ENCODE measurements at places on chromosomes 5 and 9.

DNA sequence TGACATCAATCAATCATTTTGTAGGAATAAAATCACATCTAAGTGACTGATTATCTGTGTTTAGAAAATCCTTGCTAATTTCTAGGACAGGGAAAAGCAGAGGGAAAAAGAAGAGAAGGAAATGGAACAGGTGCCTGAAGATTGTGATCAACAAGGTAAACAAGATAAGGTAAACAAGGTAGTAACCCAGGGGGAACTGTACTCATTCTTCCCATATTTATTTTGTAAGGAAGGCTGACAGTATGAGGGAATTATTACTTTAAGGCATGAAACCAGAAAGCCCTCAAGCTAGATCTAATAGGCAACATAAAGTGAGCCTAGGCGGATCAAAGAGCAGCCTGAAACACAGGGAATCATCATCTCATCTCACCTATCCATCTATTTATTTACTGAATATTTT is 231.1 kb downstream of the MLLT3 start:
- peak; percentile 58 for DNase-seq

DNA sequence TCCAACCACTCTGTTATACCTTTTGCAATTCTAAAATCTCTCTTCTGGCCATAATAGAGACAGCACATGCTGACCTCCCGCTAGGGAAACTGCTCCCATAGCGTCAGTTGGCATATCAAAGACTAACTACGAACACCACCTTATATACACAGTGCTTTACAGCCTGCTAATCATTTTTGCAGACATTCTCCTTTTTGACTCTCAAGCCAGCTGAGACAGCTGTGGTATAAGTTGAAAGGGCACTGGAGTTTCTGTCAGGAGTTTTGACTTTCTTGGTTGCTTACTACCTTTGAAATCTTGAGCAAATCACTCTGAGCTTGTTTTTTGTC is 160.2 kb upstream of the TBCA start:
- DNase-seq, result no peak

GRCh38 chr5:140857987-140858240 is 2.2 kb downstream of the PCDHA10 start:
- no peak for DNase-seq

DNA sequence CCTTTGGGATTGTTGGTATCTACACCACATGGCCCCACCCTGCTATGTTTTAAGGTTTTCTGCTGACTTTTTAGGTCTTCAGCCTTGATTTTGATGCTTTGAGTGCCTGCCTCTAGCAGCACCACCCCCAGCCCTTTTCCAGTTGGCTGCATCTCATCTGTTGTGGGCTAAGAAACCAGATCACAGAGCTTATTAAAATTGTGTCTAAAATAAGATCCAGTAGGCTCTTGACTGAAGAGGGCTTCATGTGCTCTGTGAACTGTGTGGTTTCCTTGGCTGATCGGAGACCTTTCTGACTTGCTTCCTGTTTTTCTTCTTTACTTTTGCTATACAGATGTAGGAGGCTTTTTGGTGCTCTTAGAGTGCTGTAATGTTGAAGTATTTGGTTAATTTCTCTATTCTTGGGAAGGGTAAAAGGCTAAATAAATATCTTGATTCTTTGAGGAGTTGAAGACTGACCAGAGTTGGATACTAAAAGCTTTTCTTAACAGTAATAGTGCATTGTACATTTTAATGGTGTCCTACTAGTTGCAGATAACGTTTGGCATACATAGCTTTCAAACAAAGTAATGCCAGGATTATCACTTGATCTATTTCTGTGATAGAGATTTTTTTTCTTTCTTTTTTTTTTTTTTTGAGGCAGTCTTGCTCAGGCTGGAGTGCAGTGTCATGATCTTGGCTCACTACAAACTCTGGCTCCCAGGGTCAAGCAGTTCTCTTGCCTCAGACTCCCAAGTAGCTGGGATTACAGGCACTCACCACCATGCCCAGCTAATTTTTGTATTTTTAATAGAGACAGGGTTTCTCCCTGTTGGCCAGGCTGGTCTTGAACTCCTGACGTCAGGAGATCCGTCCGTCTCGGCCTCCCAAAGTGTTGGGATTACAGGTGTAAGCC is 4.5 kb downstream of the UBE2D2 start:
- DNase-seq, result no peak

GRCh38 chr5:68953875-68954617 is 139.8 kb upstream of the SLC30A5 start:
- peak; percentile 34 for DNase-seq

GRCh38 chr5:119445544-119445943 is 6.8 kb upstream of the HSD17B4 start:
- DNase-seq, result peak; percentile 8

DNA sequence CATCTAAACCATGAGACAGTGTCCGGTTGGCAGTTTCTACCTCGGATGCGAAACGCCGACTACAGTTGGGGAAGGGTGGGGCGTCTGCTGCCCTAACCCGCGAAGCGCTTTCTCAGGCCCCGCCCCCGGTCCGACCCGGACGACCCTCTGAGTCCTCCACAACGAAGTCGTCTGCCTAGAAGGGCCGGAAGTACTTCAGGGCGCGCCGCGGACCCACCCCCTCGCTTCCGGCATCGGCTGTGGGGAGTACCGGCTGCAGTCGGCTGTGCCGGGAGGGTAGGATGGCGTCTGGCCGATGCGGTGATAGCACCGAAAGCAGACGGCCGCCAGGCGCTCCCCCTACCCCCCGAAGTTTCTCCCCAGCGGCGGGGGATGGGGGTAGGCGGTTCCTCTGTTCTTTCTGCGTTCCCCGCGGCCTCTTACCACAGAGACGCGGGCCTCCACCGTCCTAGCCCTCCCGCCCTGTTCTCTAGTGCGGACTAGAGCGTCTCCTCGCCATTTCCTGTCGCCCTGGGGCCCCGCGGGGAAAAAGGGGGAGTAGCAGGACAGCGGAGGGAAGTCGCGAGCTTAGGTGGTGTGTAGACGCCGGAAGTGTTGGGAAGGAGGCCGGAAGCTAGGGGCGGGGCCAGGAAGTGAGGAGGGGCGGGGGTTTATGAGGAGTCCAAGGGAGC is at the start of gene TRIM41:
TSS of gene TRIM41 (plus strand) at position 224 of the 671 bp plus-strand sequence. CDS start 719 bp downstream, outside the sequence.
- no peak for DNase-seq

- DNase-seq, result peak; percentile 80
These were observed 148.6 kb downstream of the CDH9 start for GRCh38 chr5:26889815-26890214.

- no peak for DNase-seq
These were observed 424.6 kb downstream of the GADD45G start for GRCh38 chr9:90029386-90029785.

DNA sequence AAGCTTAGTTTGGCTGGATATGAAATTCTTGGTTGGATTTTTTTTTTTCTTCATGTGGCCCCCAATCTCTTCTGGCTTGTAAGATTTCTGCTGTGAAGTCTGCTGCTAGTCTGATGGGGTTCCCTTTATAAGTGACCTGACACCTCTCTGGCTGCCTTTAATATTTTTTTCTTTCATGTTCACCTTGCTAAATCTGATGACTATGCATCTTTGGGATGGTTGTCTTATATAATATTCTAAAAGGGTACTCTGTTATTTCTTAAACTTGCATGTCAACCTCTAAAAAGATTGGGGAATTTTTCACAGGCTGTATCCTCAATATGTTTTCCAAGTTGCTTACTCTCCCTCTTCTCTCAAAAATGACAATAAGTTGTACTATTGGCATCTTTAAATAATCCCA is 500.0 kb downstream of the CAAP1 start:
- no peak for DNase-seq

DNA sequence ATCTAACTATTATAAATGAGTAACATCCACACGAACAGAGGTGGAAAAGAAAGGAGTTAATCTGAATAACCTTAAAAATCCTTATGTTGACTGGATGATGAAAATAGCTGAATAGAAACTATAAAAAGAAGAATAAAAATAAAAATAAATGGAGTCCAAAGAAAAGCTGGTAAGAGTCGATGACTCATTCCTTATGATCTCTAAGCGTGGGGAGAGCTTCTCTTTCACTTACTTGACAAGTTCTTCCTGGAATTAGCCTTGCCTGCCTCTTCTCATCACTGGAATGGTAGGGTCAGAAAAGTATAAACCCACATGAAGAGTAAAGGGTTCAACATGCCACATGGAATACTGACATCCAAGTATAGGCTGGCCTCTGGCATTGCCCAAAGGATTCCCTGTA is 477.0 kb upstream of the RGMB start:
- no peak for DNase-seq

- peak; percentile 68 for DNase-seq
These were observed 47.3 kb downstream of the TRIO start for GRCh38 chr5:14190194-14191164.

DNA sequence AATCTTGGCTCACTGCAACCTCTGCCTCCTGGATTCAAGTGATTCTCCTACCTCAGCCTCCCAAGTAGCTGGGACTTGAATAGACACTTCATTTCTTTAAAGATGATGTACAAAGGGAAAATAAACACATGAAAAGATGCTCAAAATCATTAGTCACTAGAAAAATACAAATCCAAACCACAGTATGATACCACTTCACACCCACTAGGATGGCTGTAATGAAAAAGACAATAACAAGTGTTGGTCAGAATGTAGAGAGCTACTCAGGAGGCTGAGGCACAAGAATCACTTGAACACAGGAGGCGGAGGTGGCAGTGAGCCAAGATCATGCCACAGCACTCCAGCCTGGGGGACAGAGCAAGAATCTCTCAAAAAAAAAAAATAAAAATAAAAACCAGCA is 13.0 kb downstream of the F2RL2 start:
- no peak for DNase-seq

DNA sequence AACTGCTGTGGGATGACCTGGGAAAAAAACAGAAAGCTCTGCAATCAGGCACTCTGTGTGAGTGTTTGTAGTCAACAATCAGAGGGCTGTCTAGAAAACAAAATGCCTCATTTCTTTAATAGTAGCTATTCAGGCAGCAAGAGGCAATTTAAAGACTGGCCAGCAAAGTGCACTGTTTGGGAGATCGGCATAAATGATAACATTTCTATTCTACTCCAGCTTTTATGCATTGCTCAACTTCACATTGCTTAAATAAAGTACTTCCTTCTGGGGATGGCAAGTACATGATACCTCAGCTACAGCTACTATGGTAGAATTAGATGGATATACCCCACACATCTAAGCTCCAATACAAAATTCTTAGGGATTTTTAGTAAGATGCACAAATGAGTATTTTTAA is 193.1 kb downstream of the DCP2 start:
- peak; percentile 31 for DNase-seq

DNA sequence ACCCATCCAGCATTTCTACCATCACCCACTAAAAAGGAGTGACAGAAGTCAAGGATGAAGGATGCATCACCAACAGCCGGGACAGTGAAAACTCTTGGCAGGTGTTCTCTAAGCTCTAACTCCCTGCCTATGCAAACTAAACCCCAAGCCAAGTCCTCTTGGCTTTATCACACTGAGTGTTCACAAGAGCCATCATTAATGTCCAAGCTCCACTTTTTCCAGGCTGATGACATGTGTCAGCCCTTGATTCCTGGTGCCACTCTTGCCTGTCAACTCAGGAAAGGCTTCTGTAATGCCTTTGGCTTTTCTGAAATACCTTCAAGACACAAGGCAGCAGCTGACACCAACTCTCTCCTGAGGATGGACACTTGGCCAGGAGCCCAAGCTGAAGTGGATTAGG is 86.9 kb downstream of the NR6A1 start:
- no peak for DNase-seq

DNA sequence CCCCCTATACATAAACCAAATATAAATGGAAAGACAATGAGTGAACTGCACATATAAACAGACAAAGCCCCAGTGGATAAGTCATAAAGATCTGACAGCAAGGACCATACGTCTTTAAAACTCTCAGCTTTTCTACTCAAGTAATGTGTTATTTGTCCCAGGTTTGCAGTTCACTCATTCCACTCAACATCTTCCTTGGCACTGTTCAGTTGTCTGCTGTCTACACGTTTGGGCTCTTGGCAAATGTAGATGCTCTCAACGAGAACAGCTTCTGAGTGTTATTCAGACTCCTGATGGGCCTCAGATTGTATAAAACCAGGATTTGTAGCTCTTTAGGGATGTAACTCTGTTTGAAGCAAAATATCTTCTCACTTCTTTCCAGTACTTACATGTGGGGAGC is 198.2 kb upstream of the SEMA6A start:
- DNase-seq, result no peak

DNA sequence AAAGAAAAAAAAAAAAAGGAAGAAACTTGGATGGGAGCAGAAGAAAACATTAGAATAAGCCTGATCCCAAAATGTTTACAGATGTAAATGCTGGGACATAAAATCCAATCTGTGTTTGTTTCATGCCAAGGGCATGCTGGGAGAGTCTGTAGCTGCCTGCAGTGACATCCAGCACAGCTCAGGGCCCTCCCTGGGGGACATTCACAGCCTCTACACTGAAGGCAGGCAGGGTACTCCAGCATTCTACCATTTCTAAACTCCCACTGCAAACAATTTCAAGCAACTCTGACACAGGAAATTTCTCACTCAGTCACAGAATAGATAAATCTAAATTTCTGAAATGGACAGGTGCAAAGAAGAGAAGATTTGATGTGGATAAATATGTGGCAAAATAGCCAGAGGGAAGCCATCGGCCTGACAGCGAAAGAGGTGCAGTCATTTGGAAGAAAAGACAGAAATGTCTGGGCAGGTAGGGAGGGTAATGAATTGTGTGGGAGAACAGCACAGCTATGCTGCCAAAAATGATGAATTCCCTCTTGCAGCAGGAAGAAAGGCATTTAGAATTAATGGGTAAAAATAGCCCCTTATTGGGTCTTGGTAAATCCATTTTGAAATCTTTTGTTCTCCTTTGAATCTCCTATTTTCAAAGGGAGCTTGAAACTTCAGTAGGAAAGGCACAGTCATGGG is 199.4 kb downstream of the MED10 start:
- DNase-seq, result no peak

GRCh38 chr9:5922192-5922591 is 31.5 kb downstream of the MLANA start:
- no peak for DNase-seq

DNA sequence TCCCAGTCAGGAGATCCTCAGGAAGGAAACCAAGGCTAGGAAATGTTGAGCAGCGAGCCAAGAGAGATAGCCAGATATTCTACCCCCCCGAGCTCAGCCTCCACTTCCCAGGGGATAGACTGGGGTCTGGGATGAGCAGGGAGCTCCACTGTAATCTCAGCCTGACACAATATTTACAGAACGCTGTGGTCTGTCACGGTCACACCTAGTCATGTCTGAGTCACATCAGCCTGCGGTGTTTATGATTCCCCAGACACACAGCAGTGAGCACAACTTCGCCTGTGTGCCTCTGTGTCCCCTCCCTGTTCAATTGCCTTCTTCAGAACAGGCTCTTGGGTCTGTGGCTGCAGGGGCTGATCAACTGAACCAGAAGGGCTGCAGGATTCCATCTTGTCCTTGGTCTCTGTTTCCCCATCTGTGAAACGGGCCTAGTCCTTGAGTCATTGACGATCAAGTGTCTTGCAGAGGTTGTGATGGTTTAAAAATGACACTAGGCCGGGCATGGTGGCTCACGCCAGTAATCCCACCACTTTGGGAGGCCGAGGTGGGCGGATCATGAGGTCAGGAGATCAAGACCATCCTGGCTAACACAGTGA is 8.6 kb upstream of the PRRX2 start:
- peak; percentile 23 for DNase-seq

GRCh38 chr9:80127920-80128319 is 556.2 kb downstream of the TLE4 start:
- no peak for DNase-seq

GRCh38 chr5:13932561-13932960 is 11.9 kb downstream of the DNAH5 start:
- DNase-seq, result no peak

- peak; percentile 46 for DNase-seq
These were observed 596.9 kb downstream of the PDE4D start for GRCh38 chr5:59296317-59297264.

GRCh38 chr9:87685441-87685840 is 40.5 kb upstream of the CTSL start:
- DNase-seq, result no peak
